ENCODE measurements at places on chromosomes 7 and 10.

GRCh38 chr10:30820261-30820991 lies 190.9 kb upstream of the LYZL2 start:
- DNase-seq, result no peak

GRCh38 chr7:26007510-26007909 lies 144.5 kb upstream of the NFE2L3 start:
- no peak for DNase-seq

DNA sequence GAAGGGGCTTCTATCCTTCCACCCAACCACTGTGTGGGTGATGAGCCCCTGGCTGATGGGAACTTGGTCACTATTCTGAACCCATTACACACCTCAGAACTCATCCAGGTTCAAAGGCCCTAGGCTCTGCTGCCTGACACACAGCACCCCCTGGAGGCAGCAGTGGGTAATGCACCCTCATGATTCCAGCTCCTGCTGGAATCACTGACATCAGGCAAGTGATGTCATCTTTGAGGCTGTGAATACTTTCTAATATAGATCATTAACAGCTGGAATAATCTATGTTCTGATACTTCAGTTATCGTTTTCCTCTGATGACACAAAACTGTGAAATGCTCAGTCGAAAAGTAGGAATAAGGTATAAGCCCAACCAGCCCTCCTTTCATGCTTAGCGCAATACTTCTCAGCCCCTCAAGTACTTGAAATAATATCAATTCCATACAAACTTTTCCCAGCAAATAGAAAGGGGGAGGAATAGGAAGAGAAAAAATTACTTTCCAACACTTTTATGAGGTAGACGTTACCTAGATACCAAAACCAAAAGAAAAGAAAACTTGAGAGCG lies 7.5 kb upstream of the RBP3 start:
- peak; percentile 82 for DNase-seq

GRCh38 chr10:50452603-50453002 lies 171.2 kb downstream of the SGMS1 start:
- DNase-seq, result peak; percentile 37
